NCI-H1092 treated with DMSO at 0.1 percent for 48 hours (cell line): ENCODE measurements at places on chromosomes 12 and 14.

GRCh38 chr12:43273467-43273866 lies 278.5 kb downstream of the ADAMTS20 start:
- DNase-seq: no peak

DNA sequence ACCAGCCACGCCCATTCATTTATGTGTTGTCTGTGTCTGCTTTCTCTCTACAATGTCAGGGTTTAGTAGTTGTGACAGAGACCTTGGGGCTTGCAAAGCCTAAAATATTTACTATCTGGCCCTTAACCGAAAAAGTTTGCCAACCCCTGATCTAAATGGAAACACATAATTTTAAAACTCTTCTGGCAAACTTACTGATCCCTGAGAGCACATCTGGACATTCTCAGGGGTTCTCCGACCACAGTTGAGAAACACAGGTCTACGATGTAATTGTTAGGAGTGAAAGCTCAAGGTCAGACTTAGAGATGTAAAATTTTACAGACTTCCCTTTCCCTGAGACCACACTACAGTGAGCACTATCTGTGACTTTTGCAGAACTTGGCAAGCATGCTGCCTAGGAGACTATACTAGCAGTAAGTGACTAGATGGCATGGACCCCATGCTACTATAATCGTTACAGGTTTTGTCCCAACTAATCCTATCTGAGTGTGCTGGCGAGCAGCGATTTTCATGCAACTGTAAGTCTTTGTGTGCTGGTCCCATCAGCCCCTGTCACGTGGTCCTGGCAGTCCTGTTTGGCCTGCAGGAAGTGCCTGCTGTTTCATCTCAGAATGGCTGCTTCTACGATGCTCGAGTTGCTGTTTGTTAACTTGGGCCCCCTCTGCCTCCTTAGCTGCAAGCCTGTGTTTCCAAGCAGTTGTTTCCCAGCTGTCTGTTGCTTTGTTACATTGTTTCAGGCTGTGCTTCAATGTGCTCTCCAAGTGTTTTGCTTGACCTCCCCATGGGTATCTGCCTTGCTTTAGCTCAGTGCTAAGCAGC lies 21.6 kb downstream of the TMTC2 start:
- DNase-seq: no peak

DNA sequence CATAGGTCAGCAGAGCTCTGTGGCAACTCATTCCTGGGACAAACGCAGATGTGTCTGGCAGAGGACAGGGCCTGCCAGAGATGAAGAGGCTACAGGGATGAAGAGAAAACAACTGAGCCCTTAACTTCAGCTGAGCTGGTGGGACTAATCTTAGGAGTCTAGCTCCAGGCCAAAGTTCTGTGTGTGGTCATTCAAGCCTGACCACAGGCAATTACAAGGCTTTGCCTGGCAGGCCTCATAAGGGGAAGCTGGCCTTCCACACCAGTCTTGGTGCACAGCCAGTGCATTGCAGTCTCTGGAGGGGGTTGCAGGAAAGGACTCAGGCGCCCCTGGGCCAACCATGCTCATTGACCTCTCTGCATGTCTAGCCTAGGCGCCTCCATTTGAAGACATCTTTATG lies 127.6 kb upstream of the DAAM1 start:
- no peak for DNase-seq

DNA sequence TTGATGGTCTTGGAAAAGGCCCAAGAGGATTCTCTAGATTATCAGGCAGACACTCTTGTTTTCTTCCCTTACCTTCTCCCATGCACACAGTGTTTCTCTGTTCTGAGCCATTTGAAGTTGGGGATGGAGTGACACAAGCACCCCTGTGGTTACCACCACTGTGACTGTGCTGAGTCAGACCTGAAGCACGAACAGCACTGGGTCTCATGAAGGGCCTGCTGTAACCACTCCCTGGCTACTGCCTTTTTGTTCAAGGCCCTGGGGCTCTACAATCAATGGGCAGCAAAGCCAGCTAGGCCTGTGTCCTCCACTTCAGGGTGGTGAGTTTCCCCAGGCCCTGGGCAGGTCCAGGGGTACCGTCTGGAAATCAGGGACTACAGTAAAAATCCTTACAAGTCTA lies 65.5 kb downstream of the TSPAN8 start:
- DNase-seq: no peak

- no peak for DNase-seq
These were observed 9.3 kb upstream of the ACOT6 start for GRCh38 chr14:73602994-73603393.

DNA sequence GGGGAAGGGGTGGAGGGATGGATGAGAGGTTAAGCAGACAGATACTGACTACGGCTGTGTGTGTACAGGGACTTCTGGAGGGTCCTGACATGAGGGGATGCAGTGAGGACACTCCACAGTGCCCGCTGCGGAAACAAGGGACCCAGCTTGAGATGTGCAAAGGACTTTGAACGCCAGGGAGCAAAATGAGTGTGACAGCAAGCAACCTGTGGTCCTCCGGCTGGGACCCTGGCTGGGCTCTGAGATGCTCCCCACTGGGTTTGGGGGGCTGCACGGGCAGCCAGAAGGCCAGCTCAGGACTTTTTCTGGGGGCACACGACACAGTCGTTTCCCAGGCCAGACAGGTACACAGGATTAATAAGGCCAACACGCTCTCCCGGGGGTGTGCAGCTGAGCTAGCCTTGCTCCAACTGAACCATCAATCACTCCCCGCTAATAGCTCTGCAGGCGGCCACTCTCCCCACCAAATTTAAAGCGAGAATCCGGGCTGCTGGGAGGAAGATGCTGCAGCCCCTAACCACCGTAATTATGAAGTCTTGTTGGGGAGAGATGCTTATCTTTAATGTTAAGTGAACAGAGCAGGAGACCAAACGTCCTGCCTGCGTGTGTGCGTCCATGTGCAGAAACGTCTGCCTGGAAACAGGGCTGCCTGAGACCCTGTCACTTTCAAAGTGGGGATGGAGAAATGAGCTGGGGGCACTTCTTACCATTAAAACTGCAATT lies 51.6 kb upstream of the DLK1 start:
- peak; percentile 24 for DNase-seq

- DNase-seq: no peak
These were observed 59.5 kb downstream of the ITPR2 start for GRCh38 chr12:26773313-26774104.
